SK-N-SH (cell line): ENCODE measurements at places on chromosomes 1 and 21.
A peak's percentile ranks its signal among the peaks of the same experiment; 100 is the strongest.

GRCh38 chr1:111973150-111973790, 16.2 kb downstream of the KCND3 start:
- DNase-seq, result no peak

DNA sequence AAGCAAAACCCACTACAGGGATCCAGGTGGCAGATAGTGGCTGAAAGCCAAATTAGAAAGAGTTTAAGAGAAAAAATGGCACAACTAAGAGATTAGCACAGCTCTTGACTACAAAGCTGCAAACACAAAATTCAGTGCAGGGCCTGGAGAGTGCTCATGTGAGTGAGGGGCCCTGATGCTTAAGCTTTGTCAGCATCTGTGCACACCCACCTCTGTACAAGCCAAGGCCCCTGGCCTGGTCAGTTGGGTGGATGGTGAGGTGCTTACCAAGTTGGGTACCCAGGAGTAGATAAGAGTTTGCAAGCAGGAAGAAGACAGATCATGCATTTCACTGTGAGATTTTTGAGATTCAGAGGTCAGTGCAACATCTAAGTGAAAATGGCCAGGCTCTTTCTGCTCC, 62.7 kb upstream of the ATP1B1 start:
- DNase-seq, result no peak

GRCh38 chr1:73162564-73162963, 880.2 kb upstream of the NEGR1 start:
- DNase-seq, result no peak

DNA sequence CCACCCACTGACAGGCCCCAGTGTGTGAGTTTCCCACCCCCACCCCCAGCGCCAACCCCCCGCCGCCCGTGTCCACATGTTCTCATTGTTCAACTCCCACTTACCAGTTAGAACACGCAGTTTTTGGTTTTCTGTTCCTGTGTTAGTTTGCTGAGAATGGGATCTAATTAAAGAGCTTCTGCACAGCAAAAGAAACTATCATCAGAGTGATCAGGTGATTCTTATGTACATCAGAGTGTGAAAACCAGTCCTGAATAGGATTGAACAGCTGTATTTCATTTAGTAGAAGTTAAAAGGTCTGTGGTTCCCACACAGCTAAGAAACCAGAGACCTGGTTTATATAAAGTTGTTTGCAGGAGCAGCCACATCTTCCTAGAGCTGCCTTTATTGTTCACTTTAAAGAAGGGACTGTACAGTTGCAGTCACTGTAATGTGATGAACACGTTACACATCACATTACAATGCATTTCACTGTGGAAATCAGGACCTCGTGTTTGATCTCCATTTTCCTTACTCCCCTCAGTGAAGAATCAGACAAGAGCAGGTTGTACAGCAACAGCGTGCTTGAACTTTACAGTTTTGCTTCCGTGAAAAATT, 1.2 kb downstream of the GBP6 start:
- peak; percentile 14 for DNase-seq

- no peak for DNase-seq
Observed at GRCh38 chr21:38487901-38488639, 10.2 kb downstream of the ERG start.

DNA sequence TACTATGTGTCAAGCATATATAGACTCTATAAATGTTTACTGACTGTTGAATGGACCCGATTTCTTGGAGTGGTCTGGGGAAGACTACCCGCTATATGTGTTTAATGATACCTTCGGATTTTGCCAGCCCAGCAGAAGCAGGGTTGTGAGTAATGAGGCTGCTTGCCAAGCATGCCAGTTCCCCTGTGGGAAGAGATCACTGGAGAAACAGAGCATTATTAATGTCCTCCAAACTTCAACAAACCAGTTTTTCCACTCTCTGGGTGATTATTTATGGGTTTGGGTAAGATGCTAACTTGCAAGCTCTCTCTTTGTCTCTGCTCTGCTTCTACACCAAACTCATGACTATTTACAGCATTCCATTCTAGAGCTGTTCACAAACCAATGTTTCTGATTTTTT, 25.1 kb upstream of the PHGDH start:
- DNase-seq, result no peak

DNA sequence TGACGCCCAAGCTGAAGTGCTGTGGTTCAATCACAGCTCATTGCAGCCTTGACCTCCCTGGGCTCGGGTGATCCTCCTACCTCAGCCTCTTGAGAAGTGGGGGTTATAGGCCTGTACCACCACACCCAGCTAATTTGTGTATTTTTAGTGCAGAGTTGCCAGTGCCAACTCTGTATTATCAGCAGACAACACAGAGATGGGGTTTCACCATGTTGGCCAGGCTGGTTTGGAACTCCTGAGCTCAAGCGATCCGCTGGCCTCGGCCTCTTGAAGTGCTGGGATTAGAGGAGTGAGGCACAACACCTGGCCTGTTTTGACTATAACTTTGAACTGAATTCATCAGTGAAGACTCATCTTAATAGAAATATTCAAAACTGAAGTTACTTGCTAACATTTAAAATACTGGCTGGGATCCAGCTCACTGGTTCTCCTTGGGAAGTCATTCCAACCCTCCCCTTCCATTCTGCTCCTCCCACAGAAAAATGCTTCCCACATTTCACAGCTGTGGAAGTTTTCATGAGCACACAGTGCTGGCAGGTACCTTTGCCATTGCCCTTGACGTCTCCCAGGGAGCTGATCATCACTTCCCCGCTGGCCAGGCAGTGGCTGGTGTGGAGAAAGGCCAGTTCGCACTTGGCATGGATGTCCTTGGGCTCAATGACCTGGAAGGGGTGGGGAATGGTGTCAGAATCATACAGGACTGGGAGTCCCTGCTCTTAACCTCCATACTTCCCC, 4.7 kb downstream of the SELENBP1 start:
- DNase-seq, result no peak

GRCh38 chr1:224684979-224685425, 68.9 kb downstream of the CNIH3 start:
- no peak for DNase-seq

DNA sequence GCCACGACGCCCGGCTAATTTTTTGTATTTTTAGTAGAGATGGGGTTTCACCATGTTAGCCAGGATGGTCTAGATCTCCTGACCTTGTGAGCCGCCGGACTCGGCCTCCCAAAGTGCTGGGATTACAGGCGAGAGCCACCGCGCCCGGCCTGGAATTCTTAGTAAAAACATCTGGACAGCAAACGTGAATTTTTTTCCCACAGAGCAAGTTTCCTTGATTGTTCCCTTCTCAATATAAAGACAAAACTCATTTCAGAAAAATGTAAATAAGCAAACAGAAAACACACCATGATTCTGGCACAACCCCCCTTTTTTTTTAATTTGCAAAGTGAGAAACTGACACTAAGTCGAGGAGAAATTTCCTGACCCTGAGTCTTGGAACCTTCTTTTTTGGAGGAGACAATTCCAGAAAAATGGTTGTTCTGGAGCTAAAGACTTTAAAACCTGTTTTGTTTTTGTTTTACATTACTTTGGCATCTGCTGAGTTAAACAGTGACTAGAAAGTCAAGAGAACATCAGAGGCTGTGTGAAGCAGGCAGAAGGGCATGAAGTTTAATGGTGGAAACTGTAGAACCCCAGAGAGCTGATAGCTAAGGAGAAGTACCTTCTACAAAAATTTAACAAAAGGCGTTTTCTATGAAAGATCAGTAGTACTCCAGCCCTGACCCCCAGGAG, 10.3 kb upstream of the HMGCS2 start:
- peak; percentile 11 for DNase-seq

DNA sequence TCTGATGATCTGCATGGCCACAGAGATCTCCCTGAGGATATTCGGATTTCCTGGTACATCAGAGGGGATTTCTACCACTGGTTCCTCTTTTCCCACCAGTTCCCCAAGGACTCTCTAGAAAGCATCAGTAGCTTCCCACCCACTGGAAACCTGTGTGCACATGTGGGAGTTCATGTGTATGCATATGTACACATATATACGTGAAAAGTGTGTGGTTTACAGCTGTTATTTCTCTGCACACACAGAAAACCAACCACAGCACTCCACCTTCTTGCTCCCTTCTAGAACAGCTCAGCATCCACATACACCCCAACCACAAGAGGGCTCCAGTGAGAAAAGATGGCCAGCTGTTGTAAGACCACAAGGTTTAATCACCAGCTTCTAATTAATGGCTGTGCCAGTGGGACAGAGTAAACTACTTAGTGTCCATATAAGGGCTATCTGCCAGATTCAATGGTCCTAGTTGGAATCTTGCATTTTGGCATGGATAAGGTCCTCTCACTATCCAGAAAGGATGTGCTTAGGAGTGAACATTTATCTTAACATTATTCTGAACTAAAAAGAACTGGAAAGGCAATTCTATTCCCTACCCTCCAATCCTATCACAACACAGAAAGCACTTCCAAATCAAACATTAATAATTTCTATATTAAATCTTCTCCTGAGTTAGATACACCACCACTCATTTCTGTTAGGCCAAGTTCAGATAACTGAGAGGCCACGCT, 24.1 kb downstream of the GPR3 start:
- peak; percentile 45 for DNase-seq

GRCh38 chr1:175155936-175156335, 36.6 kb downstream of the KIAA0040 start:
- DNase-seq, result no peak

DNA sequence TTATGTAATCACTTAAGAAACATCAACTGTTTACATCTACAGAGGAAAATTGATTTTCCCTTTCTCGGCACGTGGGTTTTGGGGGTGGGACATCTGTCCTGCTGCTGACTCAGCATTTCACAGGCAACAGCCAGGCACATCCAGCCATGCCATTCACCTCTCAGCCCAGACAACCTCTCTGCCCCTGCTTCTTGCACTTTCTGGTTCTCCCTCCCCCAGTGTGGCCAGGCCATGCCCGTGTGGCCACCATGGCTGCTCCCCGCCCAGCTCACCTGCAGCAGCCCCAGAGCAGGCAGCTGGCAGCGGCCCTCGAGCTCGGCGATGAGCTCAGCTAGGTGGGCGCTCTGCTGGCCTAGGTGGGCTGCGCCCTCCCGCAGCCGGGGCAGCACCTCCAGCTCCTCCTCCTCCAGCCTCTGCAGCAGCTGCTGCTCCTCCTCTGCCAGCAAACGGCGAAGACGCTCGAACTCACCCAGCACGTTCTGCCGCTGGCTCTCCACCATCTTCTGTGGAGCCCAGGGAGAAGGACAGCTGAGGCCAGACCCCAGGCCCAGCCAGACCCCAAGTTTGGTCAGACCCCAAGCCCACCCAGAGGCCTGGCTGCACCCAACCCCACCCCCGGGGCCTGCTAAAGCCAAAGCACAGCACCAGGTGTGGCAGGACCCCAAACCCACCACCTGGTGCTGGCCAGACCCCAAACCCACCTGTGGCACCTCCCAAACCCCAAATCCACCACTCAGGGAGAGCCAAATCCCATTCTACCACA, 5.8 kb downstream of the TRIM11 start:
- no peak for DNase-seq

DNA sequence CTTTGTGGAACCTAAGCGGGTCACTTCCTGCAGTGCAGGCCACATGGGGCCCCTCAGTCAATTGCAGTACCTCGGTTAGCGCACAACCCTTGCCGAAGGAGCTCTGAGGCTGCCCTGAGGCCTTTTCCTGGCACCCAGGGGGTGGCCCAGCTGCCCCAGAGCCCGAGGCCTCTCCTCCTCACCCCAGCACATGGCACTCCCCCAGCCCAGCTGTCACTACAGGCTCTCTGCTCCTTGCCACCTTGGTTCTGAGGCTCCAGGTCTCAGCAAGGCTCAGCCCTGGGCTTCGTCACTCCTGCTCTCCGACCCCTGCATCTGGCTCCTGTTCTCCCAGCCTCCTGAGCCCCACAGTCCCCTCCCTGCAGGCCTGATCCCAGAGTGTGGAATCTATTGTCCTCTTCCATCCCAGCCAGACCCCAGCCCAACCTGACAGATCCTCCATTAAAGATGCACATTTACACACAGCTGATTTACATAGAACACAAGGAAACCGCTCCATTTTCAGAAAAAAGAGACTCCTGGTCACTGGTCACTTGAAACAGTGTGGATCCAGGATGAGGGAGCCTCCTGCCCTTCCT, 192.8 kb upstream of the POU3F1 start:
- DNase-seq, result no peak

DNA sequence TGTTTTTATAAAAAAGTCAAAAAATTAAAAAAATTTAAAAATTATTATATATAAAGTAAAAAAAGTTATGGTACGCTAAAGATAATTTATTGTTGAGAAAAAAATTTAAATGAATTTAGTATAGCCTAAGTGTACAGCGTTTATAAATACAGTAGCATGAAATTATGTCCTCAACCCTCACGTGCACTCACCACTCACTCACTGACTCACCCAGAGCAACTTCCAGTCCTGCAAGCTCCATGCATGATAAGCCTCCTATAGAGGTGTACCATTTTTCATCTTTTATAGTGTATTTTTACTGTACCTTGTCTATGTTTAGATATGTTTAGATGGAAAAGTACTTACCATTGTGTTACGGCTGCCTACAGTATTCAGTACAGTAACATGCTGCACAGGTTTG, 5.1 kb downstream of the DISC1 start:
- no peak for DNase-seq

GRCh38 chr1:160117709-160118183, 2.2 kb downstream of the ATP1A2 start:
- no peak for DNase-seq

- peak; percentile 98 for DNase-seq
Observed at GRCh38 chr1:246506674-246507481, at the start of gene SMYD3. SMYD3 (minus strand) TSS chr1:246507279.

- DNase-seq, result no peak
Observed at GRCh38 chr21:34642211-34643075, 26.4 kb upstream of the CLIC6 start.

DNA sequence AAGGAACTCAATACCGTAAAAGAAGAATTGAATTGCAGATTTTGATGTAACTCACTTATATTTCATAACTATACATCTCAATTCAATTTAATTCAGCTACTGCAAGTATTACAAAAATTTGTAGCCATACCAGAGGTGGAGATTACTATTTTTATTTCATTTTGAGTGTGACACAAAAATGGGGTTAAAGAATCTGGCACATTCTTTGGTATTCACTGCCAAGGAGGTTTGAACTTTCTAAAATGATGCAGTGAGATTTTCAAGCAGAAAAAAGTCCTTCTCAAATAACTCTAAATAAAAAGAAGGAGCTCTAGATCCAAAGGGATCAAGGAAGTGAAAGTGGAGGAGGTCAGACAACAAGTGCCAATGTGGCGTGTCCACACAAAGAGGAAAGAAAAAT, 569.0 kb downstream of the DPYD start:
- no peak for DNase-seq

DNA sequence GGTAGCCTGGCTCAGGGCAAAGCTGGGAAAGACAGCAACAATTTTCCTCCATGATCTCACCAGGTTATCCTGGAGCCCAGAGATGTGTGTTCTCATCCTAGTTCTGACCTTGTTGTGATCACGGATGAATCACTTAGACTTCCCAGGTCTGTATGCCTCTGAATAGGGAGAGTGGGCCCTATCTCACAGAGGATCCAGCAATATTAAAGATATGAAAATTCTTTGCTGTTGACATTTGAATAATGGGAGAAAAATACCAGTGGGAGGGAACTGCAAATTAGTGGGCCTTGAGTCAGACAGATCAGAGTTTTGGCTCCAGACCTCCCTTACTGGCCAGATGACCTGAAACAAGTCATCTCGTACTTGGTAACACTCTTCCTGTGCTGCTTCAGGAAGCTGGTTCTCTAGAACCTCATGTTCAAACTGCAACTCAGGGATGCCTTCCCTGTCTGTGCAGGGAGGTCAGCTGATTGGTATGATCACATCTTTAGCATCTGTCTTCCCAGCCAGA, 32.8 kb upstream of the RNF19B start:
- DNase-seq, result no peak
